NCI-H510A treated with DMSO at 0.1 percent for 48 hours (cell line): ENCODE measurements at places on chromosomes 1 and 21.

GRCh38 chr1:220176540-220176939 lies 82.6 kb downstream of the IARS2 start:
- no peak for DNase-seq

DNA sequence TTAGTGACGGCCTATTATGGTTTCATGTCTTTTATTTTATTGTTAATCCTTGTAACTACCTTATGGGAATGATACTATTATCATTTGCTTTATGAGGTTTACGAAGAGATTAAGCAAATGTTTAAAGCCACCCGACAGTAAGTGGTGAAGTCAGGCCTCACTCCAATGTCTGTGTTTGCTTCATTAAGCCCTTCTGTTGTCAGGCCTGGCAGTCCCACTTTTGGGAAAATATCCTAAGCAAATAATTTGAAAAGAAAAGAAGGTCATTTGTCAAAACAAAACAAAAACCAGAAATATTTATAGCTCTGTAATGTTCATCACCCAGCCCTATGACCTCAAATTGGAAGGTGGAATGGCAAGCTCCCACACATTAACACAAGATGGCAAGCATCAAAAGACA lies 40.7 kb upstream of the USP24 start:
- DNase-seq, result no peak

DNA sequence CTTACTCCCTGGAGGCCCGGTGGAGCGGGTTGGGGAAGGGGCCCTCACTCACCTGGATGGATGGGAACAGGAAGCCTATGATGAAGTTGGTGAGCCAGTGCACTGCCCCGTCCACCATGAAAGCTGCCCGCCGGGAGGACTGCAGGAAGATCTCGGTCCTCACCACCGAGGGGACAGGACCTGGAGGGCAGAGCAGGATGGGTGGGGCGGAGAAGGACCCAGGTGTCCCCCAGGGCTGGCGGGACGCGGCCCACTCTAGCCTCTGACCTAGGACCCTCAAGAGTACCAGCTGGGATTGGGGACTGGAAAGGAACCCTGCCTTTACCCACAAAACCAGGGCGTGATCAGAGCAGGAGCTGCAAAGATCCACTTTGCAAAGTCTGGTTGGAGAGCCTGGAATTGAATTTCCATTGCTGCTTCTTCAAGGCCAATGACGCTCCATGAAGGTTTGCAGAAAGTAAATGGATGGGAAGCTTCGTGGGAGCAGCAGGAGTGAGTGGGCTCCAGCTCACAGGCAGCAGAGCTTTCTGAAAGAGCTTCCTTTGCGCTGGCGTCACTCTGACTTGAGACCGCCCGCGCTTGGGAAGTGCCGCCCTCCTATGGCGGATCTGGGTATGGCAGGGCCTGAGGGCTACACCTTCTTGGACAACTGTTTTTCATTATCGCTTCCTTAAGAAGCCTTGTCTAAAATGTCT lies 21.4 kb downstream of the SLC2A7 start:
- peak; percentile 94 for DNase-seq

GRCh38 chr1:48536477-48536876 lies 64.5 kb upstream of the SPATA6 start:
- peak; percentile 12 for DNase-seq
